ENCODE measurements at places on chromosomes 13 and 19. TPM values are rescaled to one million over a fixed set of nuclear protein-coding genes. Genes with fewer than 3 reads are reported as not detected.

AMH gene
- 0.56 TPM for total RNA-seq

DNA sequence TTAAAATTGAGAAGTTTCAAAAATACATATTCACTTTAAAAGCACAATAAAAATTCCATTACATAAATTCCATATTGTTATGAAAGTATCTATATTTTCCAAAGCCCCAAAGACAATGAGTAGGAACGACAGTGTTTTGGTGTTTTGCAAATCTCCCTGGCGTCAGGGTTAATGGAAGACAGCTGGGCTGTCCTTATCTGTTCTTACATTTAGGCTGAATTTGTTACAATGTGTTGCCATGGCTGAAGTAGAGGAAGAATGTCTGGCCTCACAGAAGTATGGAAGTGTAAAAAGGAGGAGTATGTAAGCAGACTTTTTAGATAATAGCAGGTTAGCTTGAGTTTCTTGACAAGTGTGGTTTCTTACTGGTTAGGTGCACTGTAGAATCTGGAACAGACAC is 124.4 kb upstream of the SPATA13 start:
- no peak for ATAC-seq

ZNF486 gene
- total RNA-seq, result 0.60 TPM

KIR2DL4 gene
- not detected for total RNA-seq

CGB8 gene
- not detected for total RNA-seq

VSTM2B gene
- total RNA-seq, result not detected

- peak; percentile 73 for ATAC-seq
Observed at GRCh38 chr13:98746968-98747367, 5.5 kb downstream of the SLC15A1 start.

- ATAC-seq, result no peak
Observed at GRCh38 chr13:35884211-35884760, 246.9 kb downstream of the DCLK1 start.

Measured in esophagus mucosa (tissue), 1 donor.